Nasal cavity respiratory epithelium epithelial cell of viscerocranial mucosa (primary cell): ENCODE measurements at places on chromosomes 6 and 20. TPM values are rescaled to one million over a fixed set of nuclear protein-coding genes. Genes with fewer than 3 reads are reported as not detected.

The TMEM181 gene
- 41.7 and 75.2 TPM in 2 replicates for total RNA-seq

The SMIM28 gene
- total RNA-seq: not detected in 2 replicates

The ENPP1 gene
- total RNA-seq: under 0.01 and 0.07 TPM in 2 replicates

The SLC17A1 gene
- not detected in 2 replicates for total RNA-seq

The BTN1A1 gene
- not detected in 2 replicates for total RNA-seq

The CCN6 gene
- total RNA-seq: not detected in 2 replicates

The MAP7 gene
- total RNA-seq: 37.3 and 48.5 TPM in 2 replicates

The COL19A1 gene
- total RNA-seq: under 0.01 TPM in 1 of 2 replicates, not detected in the other

The TREML1 gene
- not detected in 2 replicates for total RNA-seq

The UBR2 gene
- 27.7 and 38.0 TPM in 2 replicates for total RNA-seq
